NCI-H69 (cell line): ENCODE measurements at places on chromosomes 6 and 20.

DNA sequence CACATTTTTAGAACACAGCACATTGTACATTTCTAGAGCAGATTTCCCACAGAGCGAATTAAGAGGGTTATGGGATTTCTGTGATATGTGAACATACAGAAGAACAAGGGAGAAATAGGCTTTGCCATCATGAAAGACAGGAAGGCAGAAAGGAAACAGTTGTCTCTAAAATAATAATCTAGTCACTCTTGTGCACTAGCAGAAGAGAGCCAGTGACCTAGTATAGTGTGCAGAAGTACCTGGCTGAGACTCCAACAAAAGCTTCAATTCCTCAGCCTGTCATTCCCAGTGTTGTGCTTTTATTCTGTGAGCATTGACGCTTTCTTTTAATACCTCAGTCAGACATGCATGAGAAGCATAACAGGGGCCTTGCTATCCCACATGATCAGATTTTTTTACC, 17.8 kb upstream of the DCBLD1 start:
- DNase-seq = no peak

GRCh38 chr6:155483858-155484257, 28.2 kb upstream of the NOX3 start:
- DNase-seq = peak; percentile 17

- DNase-seq = peak; percentile 93
Observed at GRCh38 chr20:35171753-35172433, at the start of gene PROCR. PROCR (plus strand) TSS chr20:35172072; CDS start chr20:35172155, 83 bp downstream.

- no peak for DNase-seq
Observed at GRCh38 chr6:84897988-84898594, 133.7 kb upstream of the TBX18 start.

DNA sequence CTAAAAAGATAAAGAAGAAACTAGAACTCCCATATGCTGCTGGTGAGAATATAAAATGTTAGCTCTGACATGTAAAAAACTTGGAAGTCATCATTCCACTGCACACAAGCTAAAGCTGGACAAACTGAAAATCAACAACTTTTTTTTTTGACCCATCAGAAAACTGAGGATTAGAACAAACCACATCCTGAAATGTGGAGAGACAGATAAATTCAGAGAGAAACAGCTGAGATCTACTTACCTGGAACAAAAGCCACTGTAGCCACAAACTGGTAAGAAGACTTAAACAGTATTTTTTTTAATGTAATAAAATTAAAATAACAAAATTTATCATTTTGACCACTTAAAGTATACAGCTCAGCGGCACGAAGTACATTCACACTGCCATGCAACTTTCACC, 408.5 kb upstream of the RGS17 start:
- no peak for DNase-seq

GRCh38 chr6:142279350-142280180, 22.2 kb upstream of the ADGRG6 start:
- DNase-seq = no peak

DNA sequence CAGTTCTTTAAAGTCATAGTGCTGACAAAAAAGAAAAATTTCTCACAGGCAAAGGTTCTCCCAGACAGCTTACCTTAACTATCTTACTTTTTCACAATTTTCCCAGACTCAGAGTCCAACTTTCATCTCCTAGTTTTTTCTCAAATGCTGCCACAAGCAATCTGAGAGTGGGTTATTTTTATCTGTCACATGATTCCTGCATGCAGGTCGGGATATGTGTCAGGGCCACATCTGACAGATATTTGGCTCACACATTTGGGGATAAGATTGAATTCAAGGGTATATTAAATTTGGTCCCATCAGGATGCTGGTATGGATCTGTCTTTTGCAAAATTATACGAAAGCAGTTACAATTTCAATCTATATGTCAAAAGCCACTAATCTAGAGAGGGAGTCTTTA, 50.1 kb upstream of the SMIM29 start:
- DNase-seq = no peak

DNA sequence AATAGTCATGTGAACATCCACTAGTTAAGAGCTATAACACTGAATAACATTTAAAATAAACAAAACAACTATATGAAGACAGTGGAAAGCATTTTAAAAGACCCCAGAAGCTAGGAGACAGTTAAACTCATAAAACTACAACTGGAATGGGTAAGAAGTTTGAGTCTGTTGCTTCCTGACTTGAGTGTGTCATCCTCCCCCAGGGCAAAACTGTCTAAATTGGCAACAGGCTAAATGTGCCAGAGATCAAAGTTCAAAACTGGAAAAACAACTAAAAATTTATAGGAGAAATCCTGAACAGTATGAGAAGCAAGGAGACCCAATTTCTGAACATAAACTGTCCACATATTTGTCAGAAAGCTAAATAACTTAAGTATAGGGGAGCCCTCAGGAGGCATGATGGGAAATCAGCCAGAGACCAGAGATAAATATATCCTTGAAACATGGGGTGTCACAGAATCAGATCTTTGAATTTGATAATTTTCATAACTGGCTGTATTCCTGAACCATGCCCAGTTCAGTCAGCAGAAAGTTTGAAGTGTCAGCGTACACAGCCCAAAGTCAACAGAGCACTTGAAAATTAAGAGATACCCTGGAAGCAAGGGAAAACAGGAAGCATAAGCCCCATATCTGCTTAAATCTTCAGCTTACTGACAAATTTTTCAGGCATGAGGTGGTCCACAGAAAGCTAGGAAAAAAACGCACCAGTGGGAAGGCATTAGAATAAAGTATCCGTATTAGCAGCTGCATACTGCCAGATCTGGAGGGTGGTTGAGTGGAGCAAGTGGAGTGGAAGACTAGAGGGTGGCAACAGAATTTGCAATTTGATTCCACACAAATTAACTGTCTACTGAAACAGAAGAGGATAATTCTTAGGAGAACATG, 516.1 kb upstream of the MAN1A1 start:
- DNase-seq = no peak

GRCh38 chr6:107627969-107628368, 138.1 kb downstream of the SOBP start:
- DNase-seq = peak; percentile 79

GRCh38 chr6:82083646-82084045, 163.9 kb downstream of the IBTK start:
- DNase-seq = no peak

DNA sequence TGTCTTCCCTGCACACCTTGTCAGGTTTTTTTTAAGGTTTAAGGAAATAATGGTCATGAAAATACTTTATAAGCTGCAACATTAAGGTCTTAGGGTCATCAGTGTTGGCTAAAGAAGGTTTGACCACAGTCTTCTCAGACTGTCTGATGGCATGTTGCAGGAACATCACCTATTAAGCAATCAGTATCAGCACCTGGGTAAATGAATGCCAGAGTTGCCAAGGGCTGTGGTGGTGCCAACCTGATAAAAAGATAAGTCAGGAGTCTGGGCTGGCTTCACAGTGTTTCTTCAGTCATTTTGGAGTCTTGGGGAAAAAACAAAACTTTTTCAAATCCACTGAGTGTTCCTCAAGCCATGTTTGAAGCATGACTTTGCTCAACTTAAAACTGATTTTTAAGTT, 61.5 kb upstream of the VSTM2L start:
- no peak for DNase-seq

DNA sequence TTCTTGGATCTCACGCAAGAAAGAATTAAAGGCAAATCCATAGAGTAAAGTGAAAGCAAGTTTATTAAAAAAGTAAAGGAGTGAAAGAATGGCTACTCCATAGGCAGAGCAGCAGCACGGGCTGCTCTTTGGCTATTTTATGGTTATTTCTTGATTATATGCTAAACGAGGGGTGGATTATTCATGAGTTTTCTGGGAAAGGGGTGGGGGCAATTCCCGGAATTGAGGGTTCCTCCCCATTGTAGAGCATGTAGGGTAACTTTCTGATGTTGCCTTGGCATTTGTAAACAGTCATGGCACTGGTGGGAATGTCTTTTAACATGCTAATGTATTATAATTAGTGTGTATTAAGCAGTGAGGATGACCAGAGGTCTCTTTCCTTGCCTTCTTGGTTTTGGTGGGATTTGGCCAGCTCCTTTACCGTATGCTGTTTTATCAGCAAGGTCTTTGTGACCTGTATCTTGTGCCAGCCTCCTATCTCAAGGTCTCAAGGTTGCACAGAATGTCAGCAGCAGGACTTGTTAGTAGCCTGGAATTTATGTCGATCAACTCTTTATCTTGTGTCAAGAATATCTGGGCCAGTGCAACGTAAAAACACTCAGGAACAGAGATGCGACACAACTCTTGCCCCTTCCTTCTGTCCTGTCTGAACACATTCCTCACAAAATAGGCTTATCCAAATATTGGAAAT, 931.4 kb downstream of the QKI start:
- no peak for DNase-seq

- DNase-seq = no peak
Observed at GRCh38 chr20:12345978-12346377, 428.3 kb downstream of the BTBD3 start.

DNA sequence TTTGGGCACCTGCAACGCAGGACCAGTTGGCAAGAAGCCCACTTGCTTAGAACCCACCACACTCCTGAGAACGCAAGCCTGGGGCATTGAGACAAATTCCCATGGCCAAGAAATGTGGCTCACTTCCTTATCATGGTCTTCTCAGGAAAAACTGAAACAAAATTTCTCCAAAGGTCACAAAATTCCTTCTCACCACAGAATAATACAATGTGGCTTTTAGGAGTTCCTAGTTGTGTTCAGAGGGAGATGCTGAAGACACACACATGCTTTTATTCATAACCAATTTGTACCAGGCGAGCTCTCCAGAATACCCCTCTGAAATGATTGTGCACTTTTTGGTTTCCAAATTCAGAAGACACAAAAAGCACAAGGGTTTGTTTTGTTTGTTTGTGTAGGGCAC, 31.6 kb downstream of the ADTRP start:
- no peak for DNase-seq

DNA sequence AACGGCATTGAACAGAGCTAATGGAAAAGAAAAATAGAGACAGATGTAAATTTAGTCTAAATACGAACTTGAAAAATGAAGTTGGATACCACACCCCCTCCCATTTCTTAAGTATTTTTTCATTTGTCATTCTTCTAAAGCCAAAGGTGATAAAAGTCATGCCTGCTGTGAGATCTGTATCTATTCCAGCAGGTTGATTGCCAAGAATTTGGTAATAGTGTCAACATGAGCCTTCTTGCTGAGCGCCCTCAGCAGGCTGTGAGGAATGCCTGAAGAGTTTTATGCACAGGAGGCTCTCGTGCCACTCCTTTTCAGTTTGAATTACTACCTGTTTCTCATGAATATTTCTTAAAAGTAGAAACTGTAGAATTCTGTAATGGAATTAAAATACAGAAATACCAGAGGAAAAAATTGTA, 165.4 kb downstream of the QKI start:
- DNase-seq = peak; percentile 43

DNA sequence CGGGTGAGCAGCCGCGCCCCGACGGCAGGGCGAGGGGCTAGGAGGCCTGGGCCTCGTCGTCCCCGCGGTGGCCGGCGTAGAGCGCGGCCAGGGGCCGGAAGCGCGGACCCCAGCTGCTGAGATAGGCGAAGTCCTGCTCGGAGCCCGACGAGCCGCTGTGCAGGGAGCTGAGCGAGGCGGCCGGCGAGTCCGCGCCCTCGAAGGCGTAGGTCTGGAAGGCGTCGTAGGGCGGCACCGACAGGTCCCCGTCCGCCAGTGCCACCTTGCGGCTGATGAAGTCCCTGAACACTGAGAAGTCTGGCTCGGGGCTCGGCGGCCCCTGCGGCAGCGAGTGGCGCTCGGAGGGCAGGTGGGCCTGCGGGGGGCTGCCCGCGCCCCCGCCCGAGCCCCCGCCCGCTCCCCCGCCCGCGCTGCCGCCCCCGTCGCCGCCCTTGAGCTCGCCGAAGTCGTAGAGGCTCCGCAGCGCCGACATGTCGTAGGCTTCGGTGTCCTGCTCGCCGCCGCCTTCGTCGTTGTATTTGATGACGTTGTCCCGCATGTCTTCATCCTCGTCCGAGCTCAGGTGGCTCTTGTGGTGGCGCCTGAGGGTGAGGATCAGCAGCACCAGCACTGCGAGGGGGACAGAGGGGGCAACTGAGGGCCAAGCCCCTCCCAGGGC, 56.5 kb downstream of the CD40 start:
- DNase-seq = no peak

GRCh38 chr6:29559524-29560287, at the start of gene UBD:
UBD (minus strand) TSS chr6:29559732; CDS start chr6:29559701, 31 bp downstream.
- DNase-seq = no peak

DNA sequence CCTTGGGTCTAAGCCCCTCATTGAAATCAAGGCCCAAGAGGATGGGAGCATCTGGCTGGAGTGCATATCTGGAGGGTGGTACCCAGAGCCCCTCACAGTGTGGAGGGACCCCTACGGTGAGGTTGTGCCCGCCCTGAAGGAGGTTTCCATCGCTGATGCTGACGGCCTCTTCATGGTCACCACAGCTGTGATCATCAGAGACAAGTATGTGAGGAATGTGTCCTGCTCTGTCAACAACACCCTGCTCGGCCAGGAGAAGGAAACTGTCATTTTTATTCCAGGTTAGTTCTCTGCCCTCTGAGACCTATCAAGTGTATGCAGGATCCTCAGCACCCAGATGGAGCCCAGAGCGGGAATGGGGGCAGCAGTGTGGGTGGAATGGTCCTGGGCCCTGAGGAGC, 5.1 kb downstream of the BTN2A2 start:
- DNase-seq = no peak

DNA sequence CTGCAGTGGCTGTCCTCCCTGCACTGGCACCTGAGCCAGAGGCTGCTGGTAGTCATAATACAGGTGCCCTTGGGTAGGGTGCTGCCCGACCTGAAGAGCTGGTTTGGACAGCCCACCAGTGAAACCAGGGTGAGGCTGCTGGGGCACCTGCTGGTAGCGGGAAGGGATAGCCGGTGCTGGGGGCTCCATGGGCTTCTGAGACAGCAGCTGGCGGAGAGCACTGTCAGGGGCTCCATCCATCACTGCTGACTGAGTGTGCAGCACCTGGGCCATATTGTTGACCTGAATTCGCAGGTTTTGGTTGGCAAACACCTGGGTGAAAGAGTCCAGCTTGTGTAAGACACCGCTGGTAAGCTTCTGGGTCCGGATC, 51.2 kb upstream of the MRPS10 start:
- no peak for DNase-seq

DNA sequence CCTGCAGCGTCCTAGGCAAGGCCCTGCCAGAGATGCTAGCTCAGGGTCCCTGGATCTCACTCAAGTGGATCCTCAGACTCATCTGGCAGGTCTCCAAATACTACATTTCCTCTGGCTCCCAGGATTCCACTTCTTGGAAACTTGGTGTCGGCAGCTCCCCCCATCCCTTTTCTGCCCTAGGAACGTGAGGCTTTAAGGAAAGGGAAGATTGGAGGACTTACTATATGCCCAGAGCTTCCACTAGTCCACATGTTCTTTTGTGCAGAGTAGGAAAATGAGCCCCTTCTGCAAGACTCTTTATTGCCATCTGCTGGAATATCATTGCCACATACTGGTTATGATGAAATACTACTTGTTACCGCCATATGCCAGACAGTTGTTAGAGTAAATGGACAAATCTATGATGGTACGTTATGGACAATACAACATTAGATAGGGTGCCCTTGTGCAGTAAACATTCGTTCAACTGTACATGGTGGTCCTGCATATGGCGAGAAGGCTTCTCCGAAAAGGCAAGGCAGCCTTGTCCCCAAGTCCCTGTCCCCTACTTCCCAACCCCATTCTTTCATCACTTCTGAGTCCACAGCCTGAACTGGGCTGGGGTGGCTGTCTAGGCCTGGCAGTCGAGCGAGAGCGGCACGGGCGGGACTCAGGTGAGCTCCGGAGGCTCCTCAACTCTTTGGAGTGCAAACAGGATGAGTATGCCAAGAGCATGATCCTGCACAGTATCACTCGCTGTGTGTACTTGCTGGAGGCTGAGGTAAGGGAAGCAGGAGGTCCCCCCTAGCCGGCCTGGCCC, 780 bp downstream of the ARMC12 start:
- peak; percentile 80 for DNase-seq
